ENCODE measurements at places on chromosomes 3 and 15.

- DNase-seq: no peak
Measured at GRCh38 chr3:184078851-184079250, 18.0 kb upstream of the HTR3E start.

DNA sequence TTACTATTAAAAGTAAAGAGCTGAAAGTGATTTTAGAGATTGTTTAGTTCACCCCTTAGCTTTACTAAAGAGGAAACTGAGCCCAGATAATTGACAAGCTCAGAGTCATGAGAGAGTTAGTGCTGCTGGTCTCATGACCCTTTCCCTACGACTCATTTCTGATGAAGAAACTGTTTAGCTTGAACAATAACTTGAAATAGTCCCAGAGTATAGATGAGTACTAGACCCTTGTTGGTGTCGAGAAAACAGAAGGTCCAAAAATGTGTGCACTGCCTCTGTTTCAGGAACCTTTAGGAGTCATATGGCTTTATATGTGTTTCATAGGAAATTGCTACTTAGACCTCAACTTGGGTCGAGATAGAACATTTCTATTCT, 58.2 kb downstream of the IL16 start:
- DNase-seq: no peak

DNA sequence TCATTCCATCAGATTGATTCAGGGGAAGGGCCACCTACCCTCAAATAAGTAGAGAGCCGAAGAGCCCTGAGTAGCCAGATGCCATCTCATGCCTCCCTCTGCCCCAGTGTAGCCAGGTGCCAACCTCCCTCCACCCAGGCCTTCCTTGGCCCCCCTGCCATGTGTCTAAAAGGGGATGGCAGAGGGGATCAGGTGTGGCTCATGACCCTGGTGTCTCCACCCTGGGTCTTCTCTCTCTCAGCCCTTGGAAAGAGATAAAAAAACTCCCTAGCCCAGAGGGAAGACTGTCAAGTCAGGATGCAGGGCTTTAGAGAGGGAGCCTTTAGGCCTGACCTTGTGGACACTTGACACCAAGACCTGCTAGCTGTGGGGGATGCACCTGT, 5.2 kb downstream of the GRM2 start:
- DNase-seq: peak; percentile 2

DNA sequence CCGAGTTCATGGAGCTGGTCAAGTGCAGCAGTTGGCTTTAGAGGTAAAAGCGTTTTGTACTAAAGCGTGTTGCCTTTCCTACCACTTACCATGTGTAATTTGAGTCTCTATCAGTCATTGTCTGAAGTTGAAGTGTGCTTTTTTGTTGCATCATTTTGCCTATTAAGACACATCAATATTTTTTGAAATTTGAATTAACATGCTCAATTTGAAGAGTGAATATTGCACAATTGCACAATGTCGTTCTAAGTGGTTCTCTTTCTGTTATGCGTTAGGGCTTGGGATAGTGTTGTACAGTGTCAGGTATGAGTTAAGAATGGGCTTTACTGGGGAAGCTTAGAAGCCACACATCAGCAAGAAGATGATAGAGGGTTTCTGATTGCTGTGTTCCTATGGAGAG, 84.0 kb upstream of the ACKR4 start:
- no peak for DNase-seq

GRCh38 chr15:95261546-95261945, 1030.2 kb downstream of the MCTP2 start:
- no peak for DNase-seq

- no peak for DNase-seq
Measured at GRCh38 chr15:47787875-47788274, 70.6 kb downstream of the SEMA6D start.

GRCh38 chr15:47890397-47891150, 173.3 kb downstream of the SEMA6D start:
- no peak for DNase-seq

- no peak for DNase-seq
Measured at GRCh38 chr3:9071936-9072666, 108.8 kb upstream of the RAD18 start.

GRCh38 chr15:35194296-35194695, 109.2 kb upstream of the NANOGP8 start:
- no peak for DNase-seq

GRCh38 chr15:68550498-68551295, 28.1 kb upstream of the CORO2B start:
- peak; percentile 56 for DNase-seq

- no peak for DNase-seq
Measured at GRCh38 chr15:53437985-53438841, 321.2 kb downstream of the WDR72 start.

DNA sequence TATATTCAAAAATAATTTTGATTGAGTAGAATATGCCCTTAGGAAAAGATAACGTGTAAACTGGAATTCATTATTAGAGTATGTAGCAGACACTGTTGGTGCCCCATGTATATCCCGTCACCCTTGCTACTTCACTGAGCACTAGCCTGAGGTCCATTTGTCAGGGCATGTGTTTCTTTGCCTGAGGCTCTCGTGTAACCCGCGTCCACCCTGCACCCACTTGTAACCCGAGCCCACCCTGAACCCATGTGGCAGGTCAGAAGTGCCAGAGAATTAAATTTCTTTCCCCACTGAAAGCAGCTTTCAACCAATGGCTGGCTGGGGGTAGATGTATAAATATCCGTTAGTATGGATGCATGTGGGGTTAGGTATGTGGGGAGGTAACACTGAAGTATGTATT, 474.2 kb upstream of the ZNF385D start:
- no peak for DNase-seq

- no peak for DNase-seq
Measured at GRCh38 chr3:66035763-66036477, 2.8 kb downstream of the MAGI1 start.

DNA sequence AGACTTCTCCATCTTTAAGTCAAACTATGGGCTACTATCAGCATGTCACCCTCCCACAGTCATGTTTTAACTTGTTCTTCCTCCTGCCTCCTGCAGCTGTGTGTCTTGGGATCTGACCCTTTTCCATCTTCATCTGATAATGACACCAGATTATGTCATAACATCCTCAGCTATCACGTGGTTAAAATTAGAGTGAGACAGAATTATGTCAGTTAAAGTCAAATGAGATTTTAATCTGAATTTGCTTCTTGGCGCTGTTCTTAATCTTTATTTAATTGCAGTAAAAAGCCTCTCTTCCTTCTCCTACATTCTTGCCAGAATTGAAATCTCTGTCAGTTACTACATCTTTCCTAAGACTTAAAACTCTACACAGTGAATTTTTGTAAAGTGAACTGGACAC, 107.2 kb downstream of the ARPP21 start:
- DNase-seq: no peak

DNA sequence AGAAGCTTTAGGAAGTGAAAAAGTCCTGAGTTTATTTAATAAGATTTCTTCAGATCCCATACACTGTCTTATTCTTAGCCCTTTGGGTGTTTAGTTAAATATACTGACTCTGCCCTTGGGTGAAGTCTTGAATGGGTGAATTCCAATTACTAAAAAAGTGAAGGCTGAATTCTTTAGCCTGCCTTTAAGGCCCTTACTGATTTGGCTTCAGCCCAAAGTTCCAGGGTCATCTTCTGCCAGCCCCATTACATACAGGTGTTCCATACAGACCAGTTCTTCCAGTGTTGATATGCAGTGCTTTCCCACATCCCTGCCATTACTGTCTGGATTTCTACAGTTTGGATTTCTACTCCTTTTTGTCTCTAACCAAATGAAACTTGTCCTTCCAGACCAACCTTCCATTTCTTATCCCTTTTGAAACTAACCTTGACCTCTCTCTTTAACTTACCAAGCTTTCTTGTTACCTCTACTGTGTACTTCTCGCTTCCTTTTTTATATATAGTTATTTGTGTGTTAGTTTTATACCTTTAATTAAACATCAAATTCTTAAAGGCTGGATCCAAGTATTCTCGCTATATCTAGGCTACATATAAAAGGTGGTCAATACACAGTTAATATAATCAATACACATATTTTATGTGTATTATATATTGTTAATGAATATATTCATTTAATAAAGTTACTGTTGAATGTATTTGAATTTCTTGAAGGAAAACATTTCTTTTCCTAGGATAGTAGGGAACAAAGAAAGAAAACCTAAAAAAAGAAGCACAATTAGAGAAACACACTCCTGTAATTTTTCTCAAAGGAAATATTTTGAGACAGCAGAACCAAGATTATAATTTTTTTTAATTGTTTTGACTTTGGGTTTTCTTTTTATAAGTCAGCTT, 15.0 kb downstream of the MBNL1 start:
- DNase-seq: no peak

DNA sequence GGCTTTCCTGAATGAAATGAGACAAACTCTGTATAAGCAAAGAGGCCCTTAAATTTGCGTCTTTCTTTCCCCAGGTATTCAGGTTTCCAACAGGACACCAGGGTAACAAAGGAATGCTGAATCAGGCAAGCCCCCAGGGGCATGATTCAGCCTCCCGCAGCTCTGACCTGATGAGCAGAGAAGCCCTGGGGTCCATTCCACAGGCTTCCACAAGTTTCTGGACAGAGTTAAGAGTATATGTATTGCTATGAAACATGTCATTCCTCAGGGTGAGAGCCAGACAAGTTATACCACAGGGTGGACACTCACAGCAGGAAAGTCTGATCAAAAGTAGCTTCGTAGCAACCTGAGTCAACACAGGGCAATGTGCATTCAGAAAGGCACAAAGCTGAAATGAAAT, 68.1 kb upstream of the CTNNB1 start:
- DNase-seq: no peak

GRCh38 chr15:72315706-72316370, 4.1 kb downstream of the CELF6 start:
- no peak for DNase-seq

DNA sequence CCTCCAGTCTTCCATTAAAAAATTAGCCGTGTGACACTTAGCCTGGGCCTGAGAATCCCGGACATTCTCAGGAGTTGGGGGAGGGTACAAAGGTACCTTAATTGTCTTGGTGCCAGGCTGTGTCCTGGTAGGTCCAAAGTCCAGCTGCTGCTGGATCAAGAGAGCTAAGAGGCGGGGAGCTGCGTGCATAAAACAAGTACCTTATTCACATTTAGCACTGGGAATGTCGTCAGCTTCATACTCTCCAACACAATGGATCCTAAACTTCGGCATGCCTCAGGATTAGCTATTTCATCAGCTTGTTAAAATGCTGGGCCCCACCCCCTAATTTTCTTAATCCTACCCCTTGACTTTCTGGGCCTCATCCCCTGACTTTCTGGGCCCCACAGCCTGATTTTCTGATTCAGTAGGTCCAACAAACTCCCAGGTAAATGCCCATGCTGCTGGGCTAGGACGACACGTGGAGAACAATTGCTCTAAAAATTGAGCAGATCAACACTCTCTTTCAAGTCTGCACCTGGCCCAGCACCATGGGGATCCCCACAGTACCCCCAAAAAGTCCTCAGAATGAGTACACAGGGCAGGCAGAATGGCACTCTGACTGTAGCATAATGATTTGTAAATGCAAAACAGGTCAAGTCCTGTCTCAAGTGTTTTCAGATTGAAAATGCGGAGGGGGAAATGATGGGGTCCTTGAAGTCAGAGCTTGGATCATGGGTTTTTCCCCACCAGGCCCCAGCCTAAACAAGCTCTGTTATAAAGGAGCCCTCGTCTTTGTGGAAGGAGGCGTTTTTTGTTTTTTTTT, 5.6 kb upstream of the AEN start:
- no peak for DNase-seq

DNA sequence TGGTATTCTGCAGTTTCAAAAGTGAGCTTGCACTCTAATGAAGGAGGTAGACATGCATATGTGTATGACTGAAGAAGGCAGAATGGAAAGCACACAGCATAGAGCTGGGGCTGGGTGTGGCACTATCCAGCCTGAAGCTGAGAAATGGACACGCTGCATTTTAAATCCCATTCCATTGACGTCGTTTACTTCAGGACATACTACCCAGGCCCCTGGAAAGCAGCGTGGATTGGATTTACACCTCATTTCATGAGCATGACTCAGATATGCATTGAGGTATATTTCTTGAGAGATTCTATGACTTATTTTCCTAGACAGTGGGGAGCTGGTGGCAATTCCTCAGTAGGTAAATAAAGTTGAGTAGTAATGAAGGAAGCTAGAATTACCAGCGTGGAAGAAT, 101.4 kb downstream of the ABI3BP start:
- no peak for DNase-seq

DNA sequence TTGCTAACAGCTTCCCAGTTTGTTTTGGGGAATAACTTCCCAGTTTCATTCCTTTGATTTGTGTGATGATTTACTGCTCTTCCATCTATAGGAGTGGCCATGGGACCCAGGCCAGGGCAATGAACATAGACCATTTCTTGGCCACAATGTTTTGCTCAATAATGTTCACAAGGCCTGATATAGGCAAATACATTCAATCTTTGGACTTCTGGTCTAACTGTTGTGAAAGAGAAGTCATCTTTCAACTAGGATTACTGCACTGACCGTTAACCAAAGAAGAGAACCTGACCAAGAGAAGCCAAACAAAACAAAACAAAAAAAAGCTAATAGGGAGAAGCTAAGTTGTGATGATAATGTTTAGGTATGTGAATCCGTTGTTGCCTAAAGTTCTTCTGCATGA, 221.8 kb upstream of the SUCLG2 start:
- no peak for DNase-seq

- DNase-seq: no peak
Measured at GRCh38 chr3:30583973-30584372, 22.4 kb upstream of the TGFBR2 start.

DNA sequence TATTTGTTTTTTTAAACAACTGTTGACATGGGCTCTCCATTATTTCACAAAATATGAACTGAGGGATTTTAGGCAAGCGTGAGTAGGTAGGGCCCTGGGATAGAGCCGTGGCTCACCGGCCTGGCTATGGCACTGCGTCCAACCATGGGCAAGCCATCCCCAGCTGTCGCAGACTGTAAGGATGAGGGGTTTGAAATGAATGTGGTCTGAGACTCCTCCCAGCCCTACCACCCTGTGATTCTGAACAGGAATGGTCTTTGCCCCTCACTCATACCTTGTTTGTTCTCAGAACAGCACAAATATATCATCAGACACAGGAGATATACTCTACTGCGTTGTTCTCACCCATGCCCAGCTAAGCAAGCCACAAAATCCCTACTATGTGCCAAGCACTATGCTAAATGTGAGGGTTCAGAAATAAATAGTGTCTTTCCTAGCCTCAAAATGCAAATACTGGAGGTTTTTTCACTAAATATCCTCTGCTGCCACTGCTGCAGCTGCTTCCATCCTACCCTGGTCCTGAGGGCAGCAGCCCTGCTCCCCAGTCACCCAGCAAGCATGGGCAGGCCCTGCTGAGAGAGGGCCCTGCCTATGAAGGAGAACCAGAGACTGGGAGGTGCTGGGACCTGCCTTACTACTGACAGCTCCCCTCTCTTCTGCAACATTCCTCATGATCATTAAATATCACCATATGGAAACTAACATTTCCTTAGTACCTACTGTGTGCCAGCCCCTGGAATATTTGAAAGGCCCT, 102.8 kb downstream of the XXYLT1 start:
- DNase-seq: no peak

- DNase-seq: no peak
Measured at GRCh38 chr15:40062816-40063562, 24.0 kb upstream of the SRP14 start.

DNA sequence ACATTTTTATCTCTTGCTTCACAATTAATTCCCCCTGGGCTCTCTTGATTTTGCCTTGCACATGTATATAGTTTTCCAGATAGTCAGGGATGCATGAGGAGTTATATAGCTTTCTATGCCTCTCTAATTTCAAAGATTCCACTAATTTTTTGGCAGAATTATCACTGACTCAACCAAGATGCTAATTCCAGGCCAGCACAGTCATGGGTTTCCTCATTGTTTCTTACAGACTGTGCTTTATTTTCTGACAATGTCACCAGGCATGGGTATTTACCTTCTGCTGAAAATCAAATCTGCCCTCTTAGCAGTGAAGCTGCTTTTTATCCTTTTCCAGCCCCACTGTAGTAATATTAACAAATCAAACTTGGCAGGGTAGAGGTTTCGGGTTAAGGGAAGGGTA, 1520.6 kb upstream of the CADM2 start:
- DNase-seq: no peak
